NCI-H187 treated with DMSO at 0.1 percent for 48 hours (cell line): ENCODE measurements at places on chromosomes 7 and 10.

DNA sequence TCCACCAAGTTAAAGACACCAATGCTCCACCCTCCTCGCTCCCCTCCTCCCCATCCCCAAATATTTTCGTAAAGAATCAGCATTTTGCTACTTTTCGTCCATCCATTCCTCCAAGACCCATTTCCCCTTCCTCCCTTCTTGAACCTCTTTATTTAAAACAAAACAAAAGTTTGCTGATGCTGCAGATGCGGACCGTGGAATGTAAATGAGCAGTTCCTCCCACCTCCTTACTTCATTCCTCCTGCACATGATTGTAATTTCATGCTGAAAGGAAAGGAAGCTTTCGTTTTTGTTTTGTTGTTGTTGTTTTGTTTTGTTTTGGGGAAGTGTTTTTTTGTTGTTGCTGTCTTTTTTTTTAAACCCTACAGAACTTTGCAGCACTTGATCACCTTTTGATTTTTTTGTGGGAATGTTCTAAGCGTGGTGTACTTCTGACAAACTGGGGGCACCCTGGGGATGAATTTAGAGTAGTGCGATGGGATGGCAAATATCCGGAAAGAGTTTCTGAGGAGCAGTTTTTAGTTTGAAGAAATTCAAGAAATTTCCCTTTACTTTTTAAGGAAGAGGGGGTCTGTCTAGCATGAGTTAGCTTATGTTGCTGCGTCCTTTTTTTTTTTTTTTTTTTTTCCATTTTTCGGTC, 177.3 kb downstream of the TCF7L2 start:
- no peak for DNase-seq

- no peak for DNase-seq
These were observed 48.1 kb upstream of the GLCCI1 start for GRCh38 chr7:7920481-7920880.

GRCh38 chr10:119786117-119786769, 60.4 kb downstream of the INPP5F start:
- DNase-seq = no peak

DNA sequence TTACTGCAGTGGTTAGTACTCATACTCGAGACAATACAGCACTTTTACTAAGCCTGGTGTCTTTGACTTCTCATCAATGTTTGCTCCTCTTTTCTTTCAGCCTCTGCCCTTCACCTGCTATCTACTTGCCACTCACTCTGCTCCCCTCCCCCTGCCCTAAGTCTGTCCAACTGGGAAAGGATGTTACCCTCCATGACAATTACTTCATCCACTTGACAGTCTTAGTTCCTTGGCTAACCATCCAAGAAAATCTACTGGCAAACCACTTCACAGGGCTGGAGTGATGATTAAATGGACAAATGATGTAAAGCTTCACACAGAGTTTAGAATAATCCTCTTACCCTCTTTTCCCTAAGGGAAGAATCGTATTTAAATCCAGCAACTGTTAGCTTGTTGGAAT, 8.2 kb upstream of the DLD start:
- DNase-seq = no peak

DNA sequence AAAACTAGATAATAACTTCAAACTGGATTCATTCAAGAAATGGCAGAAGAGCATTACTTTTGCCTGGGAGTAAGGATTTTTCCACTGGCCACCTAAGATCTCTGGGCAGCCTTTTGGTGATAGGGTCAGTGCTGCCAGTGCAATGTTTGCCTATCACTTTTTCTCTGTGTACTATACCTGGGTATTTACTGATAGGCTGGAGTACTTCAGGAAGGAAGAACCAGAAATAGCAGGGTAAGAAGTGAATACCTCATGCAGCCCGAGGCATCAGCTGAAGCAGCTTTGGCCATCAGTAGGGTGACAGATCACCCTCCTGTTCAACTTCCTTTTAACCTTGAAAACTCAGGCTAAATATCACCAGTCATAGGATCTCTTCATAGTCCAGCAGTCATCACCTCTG, 5.5 kb upstream of the PAPSS2 start:
- DNase-seq = no peak

DNA sequence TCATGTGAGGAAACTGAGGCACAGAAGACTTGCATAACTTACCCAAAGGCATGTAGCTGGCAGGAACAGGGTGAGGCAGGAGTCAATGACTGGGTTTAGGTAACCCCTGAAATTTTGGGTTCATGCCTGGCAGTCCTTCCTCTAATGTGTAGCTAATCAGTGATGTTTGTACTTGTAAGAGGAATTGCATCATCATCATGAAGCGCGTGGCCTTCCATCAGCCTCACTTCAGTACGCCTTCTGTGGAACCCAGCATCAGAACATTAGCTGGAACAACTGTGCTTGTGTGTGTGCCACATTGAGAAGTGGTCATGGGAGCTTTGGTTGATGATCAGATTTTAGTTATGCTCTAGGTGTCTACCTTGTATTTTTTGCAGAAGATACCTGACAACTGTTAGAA, 18.2 kb upstream of the STMP1 start:
- no peak for DNase-seq

GRCh38 chr7:18221377-18222293, 194.0 kb upstream of the PRPS1L1 start:
- no peak for DNase-seq

- DNase-seq = no peak
These were observed 18.1 kb upstream of the ZNF273 start for GRCh38 chr7:64884913-64885370.

- DNase-seq = no peak
These were observed 1.6 kb downstream of the SPOCK2 start for GRCh38 chr10:72086466-72087391.
